MM.1S (cell line): ENCODE measurements at places on chromosomes 5 and 9.

GRCh38 chr9:3936520-3937235, 363.2 kb downstream of the GLIS3 start:
- DNase-seq = no peak

DNA sequence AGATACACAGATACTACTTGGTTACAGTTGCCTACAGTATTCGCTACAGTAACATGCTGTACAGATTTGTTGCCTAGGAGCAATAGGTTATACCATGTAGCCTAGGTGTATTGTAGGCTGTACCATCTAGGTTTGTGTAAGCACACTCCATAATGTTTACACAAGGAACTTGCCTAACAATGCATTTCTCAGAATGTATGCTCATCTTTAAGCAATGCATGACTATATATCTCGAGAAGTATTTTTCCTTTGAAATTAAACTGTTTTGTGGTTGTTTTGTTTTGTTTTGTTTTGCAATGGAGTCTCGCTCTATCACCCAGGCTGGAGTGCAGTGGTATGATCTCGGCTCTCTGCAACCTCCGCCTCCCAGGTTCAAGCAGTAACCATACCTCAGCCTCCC, 25.3 kb downstream of the LRRC70 start:
- DNase-seq = no peak

- DNase-seq = no peak
These were observed 134.1 kb downstream of the ROR2 start for GRCh38 chr9:91815896-91816295.

DNA sequence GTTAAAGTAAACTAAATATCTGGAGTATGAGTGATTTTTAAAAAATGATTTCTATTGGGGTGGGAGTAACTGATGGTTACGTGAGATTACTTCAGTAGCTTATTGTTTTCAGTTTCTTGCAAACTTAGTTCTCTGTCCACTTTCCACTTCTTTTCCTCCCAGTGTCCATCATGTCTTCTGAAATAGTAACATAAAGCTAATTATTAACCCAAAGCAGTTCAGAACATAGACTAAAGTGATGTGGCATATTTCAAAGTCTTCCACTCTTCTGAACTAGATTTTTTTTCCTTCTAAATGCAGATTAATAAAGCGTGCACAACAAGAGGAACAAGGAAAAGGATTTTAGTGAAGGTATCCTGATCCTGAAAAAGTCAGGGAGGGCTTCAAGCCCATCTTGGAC, 114.1 kb downstream of the MAN2A1 start:
- no peak for DNase-seq

- no peak for DNase-seq
These were observed 61.0 kb upstream of the C5orf58 start for GRCh38 chr5:170171811-170172210.

DNA sequence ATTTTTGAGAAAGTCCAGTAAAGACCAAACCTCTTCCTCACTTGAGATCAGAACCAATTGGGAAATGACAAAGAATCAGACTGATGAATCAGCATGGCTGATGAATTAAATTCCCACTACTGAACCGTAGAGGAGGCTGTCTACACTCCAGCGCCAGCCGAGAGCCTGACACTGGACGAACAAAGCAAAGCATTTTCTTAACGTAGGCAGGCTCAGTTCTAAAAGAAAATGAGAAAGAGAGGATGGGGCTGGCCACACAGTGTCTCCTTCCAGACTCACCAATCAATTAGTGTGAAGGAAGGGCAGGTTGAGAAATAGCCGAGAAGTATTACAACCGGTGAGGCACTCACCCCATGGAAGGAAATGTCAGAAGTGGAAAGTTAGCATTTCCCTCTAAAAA, 49.4 kb downstream of the ITGA1 start:
- no peak for DNase-seq

DNA sequence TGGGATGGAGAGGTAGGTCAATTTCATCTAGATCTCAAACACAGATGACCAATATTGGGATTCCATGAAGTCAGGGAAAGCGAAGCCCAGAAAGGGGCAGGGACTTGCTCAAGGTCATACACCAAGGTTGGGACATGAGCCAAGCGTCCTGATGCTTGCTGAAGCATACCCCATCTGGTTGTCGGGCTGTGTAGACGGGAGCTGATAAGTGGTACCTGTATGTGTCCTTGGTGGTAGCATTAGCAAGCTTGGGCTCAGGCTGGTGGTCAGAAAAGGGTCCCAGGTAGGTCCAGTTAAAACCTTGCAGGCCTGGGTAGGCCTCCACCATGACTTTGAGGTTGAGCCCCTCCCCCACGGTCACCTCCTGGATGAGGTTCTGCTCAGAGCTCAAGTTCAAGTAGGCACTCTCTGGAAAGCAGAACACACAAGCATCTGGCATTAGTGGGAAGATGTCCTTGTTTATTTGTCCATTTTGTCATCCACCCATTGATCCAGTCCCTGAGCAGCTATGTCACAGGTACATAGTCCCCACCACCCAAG, 13.2 kb downstream of the CSF1R start:
- no peak for DNase-seq

DNA sequence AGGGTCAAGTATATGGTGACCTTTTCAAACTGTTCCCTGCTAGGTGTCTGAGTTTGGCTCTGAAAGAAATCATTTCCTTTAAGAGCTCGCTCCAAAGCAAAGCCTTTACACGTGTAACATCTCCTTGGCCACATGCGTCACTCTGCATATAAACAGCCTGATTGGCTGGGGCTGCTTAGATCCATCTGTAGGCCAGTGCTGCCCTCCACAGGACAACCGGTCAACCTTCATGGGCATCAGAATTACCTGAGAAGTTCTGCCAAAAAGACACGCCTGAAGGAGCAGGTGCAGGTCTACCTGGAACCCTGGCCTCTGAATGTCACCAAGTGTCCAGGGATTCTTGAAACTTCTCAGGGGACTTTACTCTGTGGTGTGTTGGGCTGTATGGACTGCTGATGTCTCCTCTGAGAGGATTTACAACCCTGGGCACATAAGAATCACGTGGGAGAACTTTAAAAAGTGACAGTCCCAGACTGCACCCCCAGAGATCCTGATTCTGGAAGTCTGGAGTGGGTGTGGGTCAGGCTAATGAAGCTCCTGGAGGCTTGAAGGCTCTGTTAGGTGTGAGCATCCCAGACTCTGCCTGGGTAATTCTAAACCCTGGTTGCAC, 497.6 kb downstream of the GADD45G start:
- DNase-seq = peak; percentile 93

DNA sequence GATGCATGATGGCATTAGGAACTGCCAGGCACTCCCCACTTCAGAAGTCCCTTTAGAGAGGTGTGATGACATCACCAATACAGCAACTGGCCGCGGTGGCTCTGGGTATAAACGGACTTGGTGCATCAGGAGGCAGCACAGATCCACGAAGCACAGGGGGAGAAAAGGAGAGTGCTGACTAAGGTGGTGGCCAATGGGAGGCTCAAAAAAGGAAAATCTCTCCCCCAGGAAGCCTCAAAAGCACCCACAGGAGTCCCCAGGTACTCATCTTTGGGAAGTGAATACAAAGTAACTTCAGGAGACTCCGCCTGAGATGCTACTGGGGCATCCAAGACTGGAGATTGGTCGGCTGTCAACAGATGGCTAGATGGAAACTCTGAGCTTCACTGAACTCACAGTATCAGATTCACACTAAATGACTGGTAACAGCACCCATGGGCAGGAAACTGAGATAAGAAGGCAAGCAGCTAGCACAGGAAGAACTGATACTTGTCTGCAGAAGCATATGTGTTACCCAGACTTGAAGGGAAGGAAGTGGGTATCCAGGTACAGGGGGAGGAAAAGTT, 7.6 kb downstream of the TTC39B start:
- peak; percentile 7 for DNase-seq

DNA sequence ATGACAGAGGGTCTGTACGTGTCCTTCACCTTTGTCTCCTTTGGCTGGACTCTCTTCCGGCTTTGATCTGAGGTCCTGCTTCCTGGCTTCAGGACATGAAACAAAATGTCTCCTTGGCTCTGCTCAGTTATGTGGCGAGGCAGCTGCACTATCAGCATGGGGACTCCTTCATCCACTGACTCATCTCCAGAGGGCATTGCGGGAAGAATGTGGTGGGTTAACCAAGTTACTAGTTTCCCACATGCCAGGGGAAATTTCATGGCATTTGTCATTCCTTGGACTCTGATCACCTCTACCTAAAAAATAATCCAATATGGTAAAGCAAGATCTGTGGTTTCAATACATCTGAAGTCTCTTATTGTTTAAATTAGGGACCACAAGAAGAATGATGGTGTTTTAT, 259.7 kb downstream of the MED10 start:
- no peak for DNase-seq

- DNase-seq = no peak
These were observed 122.1 kb upstream of the FBXL17 start for GRCh38 chr5:108503986-108504385.

GRCh38 chr9:128053560-128053959, 13.6 kb downstream of the NAIF1 start:
- no peak for DNase-seq

GRCh38 chr5:158943057-158943456, 156.7 kb downstream of the EBF1 start:
- no peak for DNase-seq
